ENCODE measurements at places on chromosomes 13 and 19. TPM values are rescaled to one million over a fixed set of nuclear protein-coding genes. Genes with fewer than 3 reads are reported as not detected.

GRCh38 chr13:22789027-22789593 lies 391.7 kb upstream of the SGCG start:
- no peak for DNase-seq

Gene OR7A5
- polyA plus RNA-seq: not detected

DNA sequence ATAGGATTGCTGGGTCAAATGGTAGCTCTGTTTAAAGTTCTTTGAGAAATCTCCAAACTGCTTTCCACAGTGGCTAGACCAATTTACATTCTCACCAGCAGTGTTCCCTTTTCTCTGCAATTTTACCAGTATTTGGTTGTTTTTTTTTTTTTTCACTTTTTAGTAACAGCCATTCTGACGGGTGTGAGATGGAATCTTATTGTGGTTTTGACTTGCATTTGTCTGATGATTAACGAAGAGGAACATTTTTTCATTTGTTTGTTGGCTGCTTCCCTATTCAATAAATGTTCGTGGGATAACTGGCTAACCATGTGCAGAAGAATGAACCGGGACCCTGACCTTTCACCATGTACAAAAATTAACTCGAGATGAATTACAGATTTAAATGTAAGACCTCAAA lies 31.2 kb downstream of the CYP4F2 start:
- no peak for DNase-seq

- DNase-seq: peak; percentile 57
These were observed 5.1 kb upstream of the SPACA6 start for GRCh38 chr19:51687791-51688670.

Gene TNFSF9
- 9.9 TPM for polyA plus RNA-seq

Gene ATXN8OS
- not detected for polyA plus RNA-seq
